ENCODE measurements at places on chromosomes 1 and 21.

DNA sequence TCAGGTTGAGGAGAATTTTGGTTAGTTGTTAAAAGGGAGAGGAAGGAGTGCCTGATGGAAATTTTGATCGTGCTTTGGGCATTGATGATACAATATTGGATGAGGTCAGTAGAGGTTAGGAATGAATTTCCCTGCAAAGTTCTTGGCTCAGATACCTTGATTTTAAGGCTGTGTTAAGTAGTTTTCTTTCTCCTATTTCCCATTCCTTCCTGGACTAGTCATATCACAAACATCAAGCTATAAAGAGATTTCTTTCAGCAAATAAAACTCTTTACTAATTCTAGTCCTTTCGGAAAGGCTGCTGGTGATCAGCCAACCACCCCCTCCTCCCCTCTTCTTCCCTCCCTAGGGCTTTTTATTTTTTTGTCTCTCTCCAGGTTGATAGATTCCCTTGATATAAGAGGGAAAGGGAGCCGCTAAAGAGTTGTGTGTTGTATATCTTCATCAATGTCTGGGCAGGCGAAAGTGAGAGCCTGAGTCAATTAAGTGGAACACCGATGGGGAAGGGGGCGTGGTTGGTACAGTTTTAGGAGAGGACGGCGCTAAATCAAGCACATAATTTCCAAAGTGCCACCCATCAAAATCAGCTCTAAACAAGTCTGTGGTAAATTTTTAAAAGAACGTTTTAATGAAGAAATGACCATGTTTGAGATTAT lies 100.1 kb upstream of the PLXNA2 start:
- DNase-seq: no peak

GRCh38 chr1:3015269-3015635 lies 6.0 kb upstream of the ACTRT2 start:
- DNase-seq: no peak

DNA sequence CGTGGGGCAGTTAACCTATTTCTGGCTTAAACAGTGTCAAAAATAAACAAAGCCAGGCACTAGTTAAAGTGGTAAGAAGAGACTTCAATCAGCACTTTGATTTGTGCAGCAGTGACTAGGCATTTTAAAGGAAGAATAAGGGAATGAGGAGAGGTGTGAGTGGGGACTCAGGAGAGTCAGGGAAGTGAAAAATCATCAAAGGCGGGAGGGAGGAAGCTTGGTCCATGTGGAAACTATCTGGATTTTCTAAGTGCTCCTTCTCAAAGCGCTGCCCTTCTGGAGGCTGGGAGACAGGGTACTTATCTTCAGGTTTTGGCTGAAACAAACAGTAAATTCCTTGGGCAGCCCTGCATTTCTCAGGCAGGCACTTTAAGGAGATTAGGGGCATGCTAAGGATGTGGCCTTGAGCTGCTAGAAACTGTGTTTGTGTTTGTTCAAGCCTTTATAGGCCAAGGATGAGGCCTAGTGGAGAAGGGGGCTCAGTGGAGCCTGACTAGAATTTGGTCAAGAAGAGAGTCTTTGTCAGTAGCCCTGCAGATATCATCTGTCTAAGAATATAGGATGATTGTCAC lies 486.5 kb downstream of the SIPA1L2 start:
- DNase-seq: no peak

GRCh38 chr1:1876335-1876930 lies 14.5 kb downstream of the GNB1 start:
- DNase-seq: no peak

DNA sequence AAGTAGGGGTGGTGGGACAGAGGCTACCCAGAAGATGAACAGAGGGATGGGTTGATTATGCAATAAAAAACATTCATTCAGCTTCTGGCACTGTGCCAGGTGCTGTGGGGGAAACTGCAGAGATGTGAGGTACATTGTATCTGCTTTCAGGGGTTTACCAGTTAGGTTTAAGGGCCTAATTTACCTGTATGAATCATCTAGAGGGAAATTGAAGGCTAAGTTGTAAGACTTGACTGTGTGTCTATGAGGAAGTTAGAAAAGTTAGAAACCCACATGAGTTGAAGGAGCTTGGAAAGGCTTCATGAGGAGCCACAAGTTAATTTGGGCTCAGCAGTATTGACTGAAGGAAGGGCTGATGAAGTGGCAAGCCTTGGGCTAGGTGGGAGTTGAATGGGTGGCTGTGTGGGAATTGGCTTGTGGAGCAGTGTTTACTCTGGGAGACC lies 36.7 kb upstream of the APOBEC4 start:
- no peak for DNase-seq

- peak; percentile 36 for DNase-seq
Measured at GRCh38 chr1:230185076-230186001, 118.3 kb downstream of the GALNT2 start.

GRCh38 chr1:100721526-100722207 lies 2.1 kb downstream of the VCAM1 start:
- no peak for DNase-seq

DNA sequence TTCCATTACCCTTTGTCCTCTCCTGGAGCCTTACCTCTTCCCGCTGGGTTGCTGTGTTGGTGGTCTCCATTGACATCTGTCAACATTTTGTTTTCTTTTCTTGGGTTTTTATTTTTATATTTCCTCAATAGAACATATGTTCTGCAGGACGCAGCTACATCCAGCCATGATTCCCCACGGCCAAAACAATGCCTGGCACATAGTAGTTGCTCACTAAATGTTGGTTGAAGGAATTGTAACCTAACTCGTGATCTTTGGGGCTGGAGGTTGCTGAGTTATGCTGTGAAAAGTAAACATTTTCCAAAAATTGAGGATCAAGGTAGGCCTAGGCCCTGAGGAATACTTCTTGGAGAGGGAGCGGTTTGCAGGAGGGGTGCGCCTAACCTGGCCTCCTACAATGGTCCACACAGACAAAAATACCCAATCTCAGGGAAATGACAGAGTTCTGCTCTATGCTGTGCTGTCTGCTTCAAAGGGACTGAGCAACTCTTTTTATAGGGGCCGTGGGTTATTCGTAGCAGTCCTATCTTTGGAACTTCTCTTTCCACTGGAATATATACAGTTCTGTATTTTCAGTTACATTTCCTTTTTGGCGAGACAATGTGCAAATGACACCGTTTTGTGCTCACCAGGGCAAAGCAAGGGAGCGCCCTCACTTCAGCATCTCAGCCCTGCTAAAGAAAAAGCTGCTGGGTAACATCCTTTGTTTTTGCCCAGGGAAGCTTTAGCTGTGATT lies 1.4 kb downstream of the PDPN start:
- DNase-seq: no peak

GRCh38 chr1:38071312-38072256 lies 25.0 kb upstream of the POU3F1 start:
- no peak for DNase-seq

- DNase-seq: no peak
Measured at GRCh38 chr1:82517586-82517985, 716.9 kb downstream of the ADGRL2 start.

- DNase-seq: no peak
Measured at GRCh38 chr1:167627615-167627864, 2.5 kb upstream of the RCSD1 start.

GRCh38 chr1:6328696-6329095 lies 64.9 kb downstream of the ACOT7 start:
- DNase-seq: no peak

DNA sequence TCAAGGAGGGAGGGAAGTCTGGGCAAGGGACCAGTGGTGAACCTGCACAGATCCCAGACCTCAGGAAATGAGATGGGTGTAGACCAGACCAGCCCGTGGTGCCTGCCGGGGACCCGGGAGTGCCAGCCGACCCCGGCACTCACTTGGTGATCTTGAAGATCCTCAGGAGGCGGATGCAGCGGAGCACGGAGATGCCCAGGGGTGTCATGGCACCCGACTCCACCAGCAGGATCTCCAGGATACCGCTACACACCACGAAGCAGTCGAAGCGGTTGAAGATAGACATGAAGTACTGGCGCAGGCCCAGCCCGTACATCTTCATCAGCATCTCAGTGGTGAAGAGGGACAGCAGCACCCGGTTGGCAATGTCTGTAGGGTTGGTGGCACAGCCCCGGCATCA lies 34.5 kb downstream of the CACNA1S start:
- no peak for DNase-seq

DNA sequence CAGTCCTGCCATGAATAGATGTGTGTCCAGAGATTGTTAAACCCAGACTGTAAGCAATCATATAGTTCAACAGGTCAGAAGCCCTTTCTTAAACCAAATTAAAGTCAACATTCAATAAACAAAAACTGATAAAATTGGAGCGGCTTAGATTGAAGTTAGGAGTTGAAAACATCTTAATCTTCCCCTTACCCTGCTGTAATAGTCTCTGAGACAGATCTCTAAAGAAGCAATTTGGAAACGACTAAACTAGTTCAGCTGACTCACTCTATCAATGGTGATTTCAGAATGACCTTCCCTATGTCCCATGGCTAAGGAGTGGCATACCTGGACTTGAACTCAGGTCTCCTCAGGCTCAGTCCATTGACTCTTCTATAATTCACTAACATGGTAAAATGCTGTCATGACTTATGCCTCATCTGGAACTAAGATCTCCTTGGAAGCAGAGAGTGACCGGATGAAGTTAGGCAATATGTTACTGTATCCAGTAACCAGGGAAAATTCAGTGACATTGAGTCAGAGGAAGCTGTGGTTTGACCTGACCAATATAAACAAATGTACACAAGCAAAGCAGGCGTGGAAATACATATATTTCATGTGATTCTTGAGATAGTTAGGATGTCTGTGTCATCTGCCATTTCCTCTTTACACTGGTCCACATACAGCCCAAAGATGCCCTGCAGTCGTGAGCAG lies 30.1 kb downstream of the SGIP1 start:
- DNase-seq: no peak

GRCh38 chr1:162530307-162530987 lies 31.1 kb upstream of the UAP1 start:
- DNase-seq: no peak

DNA sequence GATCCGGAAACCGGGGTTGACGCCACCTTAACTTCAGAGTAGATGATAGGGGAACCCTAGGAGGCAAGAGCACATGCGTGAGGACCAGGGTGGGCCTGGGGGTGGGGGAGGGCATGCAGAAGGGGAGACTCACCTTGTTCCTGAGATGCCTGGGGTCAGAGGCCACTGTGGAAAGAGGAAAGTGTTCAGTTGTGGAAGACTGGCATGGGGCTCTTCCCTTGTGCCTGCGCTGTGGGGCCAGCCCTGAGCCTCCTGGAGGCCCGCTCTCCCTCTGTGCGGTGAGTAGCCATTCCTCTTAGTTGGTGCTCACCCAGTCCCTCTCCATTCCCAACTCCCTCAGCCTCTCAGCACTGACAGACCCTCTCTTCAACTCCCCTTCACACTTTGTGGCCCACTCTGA lies 36.6 kb downstream of the FCRL5 start:
- no peak for DNase-seq

DNA sequence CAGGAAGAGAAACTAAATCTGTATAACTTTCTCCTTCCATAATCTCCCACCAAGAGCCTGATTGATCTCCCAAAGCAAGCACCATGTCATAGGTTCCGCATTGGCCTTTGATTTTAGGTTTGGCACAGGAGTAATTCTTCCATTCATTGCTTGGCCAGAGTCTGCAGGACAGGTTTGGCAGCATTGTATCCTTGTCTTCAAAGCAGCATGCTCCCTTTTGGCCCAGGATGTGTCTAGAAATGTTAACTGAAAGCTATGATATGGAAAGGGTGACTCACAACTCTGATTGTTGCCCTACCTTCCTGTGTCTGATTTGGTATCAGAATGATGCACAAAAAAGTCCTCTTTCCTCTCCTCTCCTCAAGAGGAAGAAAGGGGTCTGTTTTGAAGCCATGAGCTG lies 824.3 kb upstream of the PRMT6 start:
- DNase-seq: no peak

GRCh38 chr1:215473943-215474342 lies 93.2 kb upstream of the KCTD3 start:
- no peak for DNase-seq

GRCh38 chr1:94949681-94950661 lies 23.1 kb upstream of the CNN3 start:
- DNase-seq: peak; percentile 39

GRCh38 chr21:14403681-14404318 lies 20.9 kb upstream of the HSPA13 start:
- peak; percentile 15 for DNase-seq

- no peak for DNase-seq
Measured at GRCh38 chr21:33022828-33023573, 2.7 kb upstream of the OLIG2 start.

- no peak for DNase-seq
Measured at GRCh38 chr1:205091043-205091740, 6.9 kb upstream of the TMEM81 start.

DNA sequence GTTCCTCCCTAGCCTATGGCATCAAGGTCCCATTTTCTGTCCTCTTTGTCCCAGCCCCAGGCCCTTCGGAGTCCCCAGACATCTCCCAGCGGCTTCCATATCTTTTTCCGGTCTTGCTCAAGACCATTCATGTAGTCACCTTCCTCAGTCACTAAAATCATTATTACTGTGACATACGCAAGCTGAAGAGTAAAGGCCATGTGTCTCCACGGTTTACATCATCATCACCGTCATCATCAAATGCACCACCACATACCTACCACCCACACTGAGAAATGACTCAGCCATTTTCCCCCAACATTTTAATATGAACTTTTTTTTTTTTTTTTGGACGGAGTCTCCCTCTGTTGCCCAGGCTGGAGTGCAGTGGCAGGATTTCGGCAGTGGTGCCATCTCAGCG lies 43.4 kb downstream of the FHAD1 start:
- DNase-seq: no peak

- DNase-seq: no peak
Measured at GRCh38 chr1:5151511-5151910, 497.1 kb downstream of the AJAP1 start.

DNA sequence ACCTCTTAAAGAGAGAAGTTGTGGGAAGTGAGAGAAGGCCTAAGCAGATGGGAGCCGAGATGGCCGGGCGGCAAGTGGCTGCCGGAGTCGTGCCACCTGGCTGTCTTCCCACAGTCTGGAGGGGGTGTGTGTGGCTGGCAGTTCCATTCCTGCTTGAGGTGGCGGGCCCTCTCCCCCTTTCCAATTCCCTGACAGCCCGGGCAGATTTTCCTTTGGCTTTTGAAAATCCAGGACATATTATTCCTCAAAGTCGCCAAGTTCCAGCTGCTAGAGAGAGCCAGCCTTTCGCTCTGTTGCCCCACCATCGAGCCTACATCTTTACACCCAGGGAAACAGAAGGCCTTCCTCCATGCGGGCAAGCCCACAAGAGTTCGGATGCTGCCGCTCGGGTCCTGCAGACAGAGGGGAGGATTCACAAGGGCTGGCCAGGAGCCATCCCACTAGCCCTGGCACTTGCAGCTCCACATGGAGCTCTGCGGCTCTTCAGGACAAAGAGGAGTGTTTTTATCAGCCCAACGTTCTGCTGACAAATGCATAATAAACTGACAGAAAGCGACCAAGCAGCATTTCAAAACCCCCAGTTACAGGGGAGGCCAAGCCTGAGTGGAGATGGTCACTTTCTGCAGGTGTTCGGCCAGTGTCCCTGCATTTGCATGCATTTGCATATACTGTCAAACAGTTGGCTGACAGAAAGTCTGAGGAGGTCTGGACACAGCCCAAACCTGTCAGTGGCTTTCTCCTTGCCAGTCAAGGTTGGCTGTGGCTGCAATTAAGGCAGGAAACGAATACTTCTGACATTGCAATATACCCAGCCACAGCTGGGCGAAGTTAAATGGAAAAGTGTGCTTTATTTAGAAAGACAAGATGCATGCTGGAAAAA lies 45.9 kb downstream of the OLIG1 start:
- no peak for DNase-seq

Data from NCI-H748 treated with DMSO at 0.1 percent for 48 hours (cell line).